LoVo (cell line): ENCODE measurements at places on chromosomes 2 and 18.

- no peak for DNase-seq
Observed at GRCh38 chr2:34848691-34849090, 1249.6 kb upstream of the FAM98A start.

- no peak for DNase-seq
Observed at GRCh38 chr2:129379411-129379810, 600.1 kb upstream of the RAB6C start.

- DNase-seq = no peak
Observed at GRCh38 chr2:146048141-146048540, 1528.2 kb upstream of the ZEB2 start.

DNA sequence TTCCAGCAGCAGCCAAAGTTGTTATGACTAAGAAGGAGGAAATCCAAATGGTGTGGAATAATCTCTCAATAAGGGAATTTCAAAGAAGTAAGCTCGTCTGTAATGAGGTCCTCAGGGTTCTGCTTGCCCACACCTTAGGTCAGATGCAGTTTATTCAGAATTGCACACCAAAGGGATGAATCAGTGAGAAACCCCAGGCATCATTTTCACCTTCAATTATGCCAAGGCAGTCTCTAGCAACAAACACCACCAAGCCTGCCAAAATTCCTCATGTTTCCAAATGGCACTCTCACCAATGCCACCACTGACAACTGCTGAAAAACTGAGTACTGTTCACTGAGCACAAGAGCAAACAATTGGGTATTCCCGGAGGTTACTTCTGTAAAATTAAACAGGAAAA, 43.6 kb downstream of the KCNG3 start:
- no peak for DNase-seq

DNA sequence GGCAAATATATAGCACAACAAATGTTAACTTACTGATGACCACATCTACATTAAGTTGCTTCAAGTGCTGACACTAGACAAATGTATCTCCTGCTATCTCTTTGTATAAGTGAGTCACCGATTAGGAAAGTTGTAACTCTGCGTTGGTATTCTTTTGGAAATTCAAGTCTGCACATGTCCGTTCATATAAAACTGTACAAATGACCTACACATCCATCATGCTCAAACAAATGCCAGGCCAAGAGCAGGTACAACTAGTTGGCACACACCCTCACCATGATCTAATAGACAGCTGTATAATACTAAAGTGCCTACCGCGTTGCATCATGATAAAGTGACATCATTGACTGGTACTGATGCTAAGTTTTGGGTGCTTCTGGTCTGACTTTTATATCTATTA, 141.1 kb downstream of the RBMS1 start:
- DNase-seq = no peak

GRCh38 chr2:19226386-19226785, 132.0 kb downstream of the OSR1 start:
- DNase-seq = no peak

DNA sequence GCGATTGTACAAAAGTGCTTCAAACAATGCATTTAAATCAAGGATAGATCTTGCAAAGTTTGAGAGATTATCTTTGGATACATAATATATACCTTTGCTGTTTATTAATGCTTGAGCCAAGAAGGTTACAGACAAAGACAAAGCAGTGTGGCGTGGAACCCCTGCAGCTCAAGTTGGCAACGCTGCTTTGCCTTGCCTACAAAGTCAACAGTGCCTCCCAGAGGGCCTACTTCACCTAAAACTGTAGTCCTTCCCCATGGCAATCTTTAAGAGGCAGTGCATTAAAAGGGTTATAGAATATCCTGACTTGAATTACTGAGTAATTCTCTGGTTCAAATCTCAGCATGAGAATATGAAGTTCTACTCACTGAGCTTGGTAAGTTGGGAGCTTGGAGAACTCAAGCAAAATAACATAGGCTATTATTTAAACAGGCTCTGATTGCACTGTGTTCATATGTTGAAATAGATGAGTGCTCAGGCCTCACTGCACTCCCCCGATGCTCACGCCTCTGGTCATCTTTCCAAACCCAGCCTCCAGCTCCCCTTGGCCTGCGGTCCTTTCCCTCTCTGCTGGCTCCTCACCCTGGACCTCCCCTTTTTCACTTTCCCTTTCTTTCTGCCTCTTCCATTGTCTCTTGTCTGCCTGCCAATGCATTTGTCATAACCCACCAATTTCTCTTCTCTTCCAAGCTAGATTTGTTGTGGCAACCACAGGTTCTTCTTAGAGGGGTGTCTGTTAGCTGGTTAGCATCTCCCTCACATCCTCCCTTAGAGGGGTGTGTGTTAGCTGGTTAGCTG, 96.5 kb downstream of the MYT1L start:
- no peak for DNase-seq

DNA sequence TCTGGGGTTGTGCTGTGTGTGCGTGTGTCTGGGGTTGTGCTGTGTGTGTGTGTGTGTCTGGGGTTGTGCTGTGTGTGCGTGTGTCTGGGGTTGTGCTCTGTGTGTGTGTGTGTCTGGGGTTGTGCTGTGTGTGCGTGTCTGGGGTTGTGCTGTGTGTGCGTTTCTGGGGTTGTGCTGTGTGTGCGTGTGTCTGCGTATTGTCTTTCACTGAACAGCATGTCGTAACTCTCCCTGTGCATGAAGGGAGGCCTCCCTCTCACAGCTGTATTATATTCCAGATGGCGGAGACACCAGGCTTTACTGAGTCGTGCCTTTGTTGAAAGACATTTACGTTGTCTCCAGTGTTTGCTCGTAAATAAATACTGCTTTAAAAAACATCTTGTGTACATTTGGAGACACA, 5.9 kb downstream of the ACKR3 start:
- DNase-seq = no peak

GRCh38 chr2:43798300-43798699, 24.5 kb downstream of the DYNC2LI1 start:
- DNase-seq = no peak

- DNase-seq = no peak
Observed at GRCh38 chr2:130183512-130184373, 1.7 kb downstream of the MZT2B start.

- no peak for DNase-seq
Observed at GRCh38 chr2:240383099-240383758, 52.2 kb upstream of the GPC1 start.

DNA sequence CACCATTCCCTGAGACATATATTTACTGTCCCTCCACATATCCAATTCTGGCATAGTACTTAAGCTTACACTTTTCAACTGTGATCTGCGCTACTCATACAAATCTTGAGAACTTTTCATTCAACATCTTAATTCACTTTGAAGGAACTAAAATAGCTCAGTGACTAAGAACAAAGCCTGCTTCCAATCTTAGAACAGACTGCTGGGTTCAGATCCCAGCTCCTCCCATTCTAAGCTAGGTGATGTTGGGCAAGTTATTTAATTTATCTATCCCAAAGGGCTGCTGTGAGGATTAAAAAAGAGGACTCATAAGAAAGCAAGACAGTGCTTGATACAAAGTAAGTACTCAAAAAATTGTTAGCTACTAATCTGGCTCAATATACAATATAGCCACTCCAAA, 57.9 kb downstream of the UGP2 start:
- DNase-seq = no peak

DNA sequence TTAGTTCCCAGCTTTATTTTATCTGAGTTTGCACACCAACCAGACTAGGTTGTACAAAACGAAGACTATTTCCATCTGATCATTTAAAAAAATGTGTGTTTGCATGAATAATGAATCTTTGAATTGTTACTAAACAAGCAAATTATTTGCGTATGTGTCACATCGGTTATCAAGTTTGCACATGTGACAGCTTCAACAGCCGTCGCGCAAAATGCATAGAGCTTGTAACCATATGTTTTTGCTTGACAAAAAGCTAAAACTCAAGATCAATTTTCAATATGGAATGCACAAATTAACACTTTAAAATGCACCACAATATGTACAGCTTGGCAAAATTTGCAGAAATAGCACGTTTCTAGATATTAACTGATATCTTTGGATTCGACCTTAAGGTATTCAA, 184.1 kb downstream of the PTGR3 start:
- no peak for DNase-seq

DNA sequence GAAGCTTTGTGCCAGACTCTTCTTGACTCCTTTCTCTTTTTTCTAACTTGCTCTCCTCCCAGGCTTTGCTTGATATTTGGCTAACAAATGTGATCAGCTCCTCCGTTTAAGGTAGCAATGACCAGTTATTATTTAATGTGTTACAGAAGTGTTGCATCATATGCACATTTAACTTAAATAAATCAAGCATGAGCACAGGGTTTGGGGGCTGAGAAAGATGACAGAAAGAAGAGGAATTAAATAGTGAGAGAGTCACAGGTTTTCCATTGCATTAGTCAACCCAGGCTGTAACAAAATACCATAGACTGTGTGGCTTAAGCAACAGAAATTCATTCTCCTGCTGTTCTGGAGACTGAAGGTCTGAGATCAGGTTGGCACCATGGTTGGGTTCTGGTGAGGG, 343.8 kb downstream of the RPRM start:
- no peak for DNase-seq

DNA sequence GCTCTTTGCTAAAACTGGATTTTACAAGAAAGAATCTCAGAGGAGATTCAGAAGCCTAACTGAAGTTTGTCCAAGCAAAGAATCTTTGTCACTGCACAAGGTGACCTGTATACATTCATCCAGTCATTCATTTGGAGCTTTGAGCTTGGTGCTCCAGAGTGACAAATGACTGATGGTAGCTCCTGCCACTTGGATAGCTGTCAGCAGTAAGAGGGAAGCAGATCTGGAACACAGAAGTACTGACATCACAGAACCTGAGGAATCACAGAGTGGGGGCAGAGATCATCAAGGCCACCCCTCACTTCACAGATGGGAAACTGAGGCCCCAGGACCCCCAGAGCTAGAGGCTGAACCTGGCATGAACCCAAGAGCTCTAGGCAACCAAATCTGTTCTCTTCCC, 28.8 kb upstream of the IGFBP2 start:
- no peak for DNase-seq

- DNase-seq = peak; percentile 38
Observed at GRCh38 chr2:166373951-166374350, 1.8 kb downstream of the SCN9A start.

DNA sequence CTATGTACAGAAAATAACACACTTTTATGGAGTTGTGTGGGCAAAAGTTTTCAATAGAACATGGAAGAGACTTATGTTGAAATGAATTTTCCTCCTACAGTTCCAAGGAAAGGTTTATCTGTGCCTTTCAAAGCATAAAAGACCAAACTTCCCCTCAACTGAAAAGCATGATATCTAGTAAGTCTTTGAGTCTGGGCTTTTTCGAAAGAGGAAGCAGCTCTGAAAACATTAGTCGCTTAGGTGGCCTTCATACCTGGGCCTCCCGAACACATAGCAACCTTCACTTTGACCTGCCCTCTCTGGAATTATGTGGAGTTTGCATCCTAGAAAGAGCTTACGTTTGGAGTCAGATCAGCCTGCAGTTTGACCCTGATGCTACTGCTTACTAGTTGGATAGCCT, 4.8 kb upstream of the CAPN14 start:
- no peak for DNase-seq
